Stimulated activated CD8-positive, alpha-beta memory T cell treated with anti-CD3 and anti-CD28 coated beads, Interleukin-4, amount 100 ng/mL, for 1 hour (primary cell): ENCODE measurements at places on chromosomes 5 and 9.

DNA sequence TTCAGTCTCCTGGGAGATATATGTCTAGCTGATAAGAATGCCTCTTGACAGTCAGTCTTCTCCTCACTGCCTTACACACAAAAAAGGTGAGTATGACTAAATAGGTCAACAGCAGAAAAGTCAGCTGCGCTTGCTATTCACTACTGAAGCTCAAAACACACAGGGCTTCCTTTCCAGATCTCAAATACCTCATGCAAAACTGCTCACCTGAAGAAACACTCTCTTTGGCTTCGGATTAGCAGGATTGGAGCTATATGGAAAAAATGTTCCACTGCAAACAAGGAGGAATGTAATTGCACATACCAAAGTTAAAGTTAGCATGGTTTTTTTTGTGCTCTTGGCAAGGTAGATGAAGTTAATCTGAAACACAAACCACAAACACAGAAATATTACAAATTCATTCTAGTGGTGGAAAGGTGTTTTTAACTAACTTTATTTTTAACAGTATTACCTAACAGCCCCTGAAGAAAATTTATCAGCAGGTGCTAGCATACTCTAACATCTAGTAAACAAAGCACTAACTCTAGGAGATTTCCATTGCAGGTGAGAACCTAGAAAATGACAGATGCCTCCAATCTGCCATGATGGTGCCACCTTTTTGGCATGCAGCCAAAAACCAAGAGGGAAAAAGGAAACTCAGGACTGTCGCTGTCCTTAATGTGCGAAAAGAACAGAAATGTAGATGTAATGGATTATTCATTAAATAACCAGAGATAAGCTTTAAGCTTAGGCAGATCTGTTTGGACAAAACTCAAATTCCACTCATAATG lies 31.8 kb downstream of the ERMP1 start:
- no peak for DNase-seq

GRCh38 chr5:150848271-150848670 lies 1.9 kb downstream of the IRGM start:
- no peak for DNase-seq

GRCh38 chr9:121098567-121099198 lies 23.9 kb downstream of the CNTRL start:
- no peak for DNase-seq

DNA sequence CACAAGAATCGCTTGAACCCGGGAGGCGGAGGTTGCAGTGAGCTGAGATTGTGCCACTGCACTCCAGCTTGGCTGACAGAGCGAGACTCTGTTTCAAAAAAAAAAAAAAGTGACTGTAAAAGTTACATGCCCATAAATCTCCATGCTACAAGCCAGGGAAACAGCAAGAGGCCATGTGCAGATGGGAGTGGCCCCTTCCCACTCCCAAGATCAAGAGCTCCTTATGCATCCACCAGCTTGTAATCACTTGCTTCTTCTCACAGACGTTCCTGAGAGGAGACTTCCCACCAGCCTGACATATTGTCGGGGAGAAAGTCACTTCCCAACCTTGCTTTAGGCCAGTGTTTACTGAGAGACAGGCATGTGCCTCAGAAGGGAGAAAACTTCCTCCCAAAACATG lies 45.6 kb upstream of the N4BP3 start:
- DNase-seq = no peak

GRCh38 chr9:100063185-100063584 lies 35.6 kb downstream of the ERP44 start:
- DNase-seq = no peak

DNA sequence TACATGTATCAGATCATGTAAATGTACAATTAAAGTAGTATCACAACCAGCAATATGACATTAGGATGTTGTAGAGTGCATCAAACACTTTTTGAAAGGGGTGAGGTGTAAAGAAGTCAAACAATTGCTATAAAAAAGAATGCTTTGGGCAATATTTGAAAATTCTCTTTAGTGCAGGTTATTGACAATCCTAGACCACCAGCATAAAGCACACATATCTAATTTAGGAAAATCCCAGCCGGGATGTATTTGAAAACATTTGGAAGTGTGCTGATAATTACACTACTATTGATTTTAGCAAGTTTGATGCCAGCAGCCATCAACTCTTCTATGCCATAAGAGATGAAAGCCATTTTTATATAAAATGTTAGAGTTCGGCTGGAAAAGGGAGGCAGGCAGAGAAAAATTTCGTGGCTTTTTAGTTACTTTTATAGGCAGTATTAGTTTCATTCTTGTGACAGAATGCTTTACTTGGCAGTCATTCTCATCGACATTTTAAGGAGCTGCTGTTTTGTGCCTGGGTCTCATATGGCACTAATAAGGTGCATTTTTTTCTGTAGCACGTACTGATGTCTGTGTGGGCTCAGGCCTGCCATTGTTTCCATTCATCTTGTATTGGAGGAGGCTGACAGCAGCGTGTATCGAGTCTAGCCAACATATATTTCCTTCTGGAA lies 285.7 kb downstream of the AOPEP start:
- no peak for DNase-seq

DNA sequence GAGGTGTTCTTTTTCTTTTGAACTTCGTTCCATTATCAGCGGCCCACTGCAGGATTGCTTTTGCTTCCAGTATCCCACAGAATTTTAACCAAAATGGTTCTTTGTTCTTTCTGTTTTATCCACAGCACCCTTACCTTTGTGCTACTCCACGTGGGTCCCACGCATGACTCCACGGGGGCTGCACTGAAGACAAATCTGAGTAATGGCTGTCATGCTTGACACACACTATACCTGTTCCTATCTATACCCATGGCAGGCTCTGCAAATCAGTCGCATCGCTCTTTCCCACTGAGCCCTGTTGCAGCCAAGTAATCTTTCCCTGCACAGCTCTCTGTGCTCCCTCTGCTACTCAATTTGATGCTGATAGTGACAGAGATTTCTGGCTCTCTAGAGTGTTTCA lies 69.7 kb downstream of the NSG2 start:
- no peak for DNase-seq

DNA sequence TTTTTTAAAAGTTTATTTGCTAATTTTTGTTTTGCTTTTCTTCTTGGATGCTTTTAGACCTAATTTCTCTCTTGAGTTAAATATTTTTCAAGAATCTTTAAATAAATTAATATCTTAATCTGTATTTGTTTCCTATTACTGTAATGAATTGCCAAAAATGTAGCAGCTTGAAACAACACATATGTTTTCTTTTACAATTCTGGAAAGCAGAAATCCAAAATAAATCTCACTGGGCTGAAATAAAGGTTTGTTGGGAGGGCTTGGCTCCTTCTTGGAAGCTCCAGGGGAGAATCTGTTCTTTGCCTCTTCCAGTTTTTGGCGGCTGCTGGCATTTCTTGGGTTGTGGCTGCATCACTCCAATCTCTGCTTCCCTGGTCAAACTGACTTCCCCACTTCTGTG lies 658.1 kb upstream of the ARRDC3 start:
- DNase-seq = no peak

- no peak for DNase-seq
Measured at GRCh38 chr9:89880721-89881120, 275.9 kb downstream of the GADD45G start.

- DNase-seq = peak; percentile 24
Measured at GRCh38 chr5:177370488-177371119, 12.9 kb downstream of the RGS14 start.

DNA sequence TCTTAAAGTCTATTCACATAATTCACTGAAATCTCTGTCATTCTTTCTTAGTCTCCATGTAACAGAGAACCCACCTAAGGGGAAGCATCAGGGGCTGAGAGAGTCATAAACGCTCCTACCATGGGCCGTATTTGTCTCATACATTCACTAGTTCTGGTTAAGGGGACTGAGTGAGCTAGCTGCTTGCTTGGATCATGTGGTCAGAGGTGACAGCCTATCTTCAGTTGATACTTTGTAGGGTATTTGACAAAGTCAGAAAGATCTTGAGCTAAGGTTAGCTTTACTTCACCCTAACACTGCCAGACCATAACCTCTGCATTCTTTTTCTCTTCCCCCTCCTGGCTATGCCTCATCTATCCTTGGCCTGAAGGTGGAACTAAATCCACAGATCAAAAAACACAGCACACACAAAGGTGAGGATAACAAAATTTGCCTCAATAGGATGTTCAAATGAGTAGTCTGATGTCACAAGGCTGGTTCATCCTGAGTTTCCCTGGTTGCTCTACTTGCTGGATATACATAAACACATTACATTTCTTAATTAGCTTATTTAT lies 66.5 kb downstream of the MARCHF3 start:
- DNase-seq = no peak

DNA sequence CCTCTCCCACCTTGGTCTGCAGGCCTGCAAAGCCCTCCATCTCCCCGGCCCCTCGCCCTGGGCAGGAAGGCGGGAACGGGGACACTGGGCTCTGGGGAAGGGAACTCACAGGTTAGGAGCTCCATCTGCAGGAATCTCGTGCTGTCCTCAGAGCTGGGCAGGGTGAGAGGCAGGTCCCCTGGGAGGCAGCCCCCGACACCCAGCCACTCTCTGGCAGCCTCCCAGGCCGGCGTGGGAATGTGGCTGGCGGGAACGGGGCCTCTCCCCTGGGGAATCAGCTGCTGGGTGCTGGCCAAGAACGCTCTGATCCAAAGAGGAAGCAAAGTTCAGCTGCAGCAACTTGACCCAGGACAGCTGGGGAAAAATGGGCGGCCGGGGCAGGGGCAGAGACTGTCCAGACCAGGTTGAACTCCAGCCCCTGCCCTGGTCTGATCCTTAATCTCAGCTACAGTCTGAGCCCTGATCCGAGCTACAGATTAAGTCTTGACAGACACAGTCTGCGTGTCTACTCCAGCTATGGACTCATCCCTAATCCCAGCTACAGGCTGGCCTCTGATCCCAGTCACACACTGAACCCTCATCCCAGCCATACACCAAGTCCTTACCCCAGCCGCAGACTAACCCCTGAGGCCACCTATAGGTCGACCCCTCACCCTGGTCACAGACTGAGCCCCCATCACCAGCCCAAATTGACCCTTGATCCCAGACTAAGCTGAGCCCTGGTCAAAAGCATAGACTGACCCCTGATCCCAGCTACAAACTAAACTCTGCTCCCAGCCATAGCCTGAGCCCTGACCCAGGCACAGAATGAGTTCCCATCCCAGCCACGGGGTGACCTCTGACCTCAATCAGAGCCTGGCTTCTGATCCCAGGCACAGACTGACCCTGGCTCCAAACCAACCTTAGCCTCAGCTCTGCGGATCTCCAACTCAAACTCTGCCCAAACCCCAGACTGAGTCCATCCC lies 37.3 kb upstream of the EGFL7 start:
- no peak for DNase-seq

GRCh38 chr5:87867281-87867680 lies 401.4 kb downstream of the TMEM161B start:
- DNase-seq = no peak
